ENCODE measurements at places on chromosomes 3 and 15.

- peak; percentile 87 for DNase-seq
Observed at GRCh38 chr15:63122002-63122875, 578 bp downstream of the LACTB start.

DNA sequence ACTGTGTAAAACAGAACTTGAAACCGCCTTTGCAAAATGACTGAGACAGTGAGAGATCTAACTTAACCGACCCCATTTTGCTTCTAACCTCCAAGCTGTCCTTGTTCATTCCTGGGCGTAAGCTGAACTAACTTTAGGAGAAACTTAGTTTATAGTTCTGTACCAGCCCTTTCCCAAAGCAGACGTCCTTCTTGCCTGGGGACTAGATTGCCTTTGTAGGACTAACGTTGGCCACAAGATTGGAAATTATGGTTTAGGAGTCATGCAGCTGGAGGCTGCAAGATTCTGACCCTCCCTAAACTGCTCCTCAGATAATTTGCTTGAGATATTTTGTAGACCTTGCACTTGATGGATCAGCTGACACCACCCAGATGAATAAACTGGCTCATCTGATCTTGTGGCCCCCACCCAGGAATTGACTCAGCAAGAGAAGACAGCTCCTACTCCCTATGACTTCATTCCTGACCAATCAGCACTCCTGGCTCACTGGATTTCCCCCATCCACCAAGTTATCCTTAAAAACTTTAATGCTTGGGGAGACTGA lies 219.9 kb upstream of the PROK2 start:
- no peak for DNase-seq

GRCh38 chr3:95389725-95390313 lies 1327.0 kb downstream of the NSUN3 start:
- no peak for DNase-seq

GRCh38 chr3:10137178-10137577 lies 4.4 kb upstream of the VHL start:
- no peak for DNase-seq

- no peak for DNase-seq
Observed at GRCh38 chr3:27353221-27353620, 16.0 kb downstream of the NEK10 start.

DNA sequence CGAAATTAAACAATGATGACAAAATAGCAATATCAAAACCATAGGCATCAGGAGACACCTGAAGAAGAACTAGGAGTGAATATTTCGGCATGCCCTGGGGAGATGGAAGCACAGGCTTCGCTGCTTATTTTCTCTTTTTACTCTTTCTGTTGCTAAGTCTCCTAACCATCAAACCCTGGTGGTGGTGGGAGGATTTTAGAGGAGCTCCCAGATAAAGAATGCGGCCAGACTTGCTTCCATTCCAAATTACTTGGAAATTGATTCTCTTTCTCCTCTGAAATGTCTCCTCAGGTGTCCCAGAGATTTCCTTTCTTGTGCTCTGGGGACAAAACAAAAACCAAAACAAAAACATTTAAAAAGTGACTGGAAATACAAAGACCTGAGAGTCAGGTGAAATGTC lies 243.0 kb downstream of the KBTBD8 start:
- DNase-seq: no peak

DNA sequence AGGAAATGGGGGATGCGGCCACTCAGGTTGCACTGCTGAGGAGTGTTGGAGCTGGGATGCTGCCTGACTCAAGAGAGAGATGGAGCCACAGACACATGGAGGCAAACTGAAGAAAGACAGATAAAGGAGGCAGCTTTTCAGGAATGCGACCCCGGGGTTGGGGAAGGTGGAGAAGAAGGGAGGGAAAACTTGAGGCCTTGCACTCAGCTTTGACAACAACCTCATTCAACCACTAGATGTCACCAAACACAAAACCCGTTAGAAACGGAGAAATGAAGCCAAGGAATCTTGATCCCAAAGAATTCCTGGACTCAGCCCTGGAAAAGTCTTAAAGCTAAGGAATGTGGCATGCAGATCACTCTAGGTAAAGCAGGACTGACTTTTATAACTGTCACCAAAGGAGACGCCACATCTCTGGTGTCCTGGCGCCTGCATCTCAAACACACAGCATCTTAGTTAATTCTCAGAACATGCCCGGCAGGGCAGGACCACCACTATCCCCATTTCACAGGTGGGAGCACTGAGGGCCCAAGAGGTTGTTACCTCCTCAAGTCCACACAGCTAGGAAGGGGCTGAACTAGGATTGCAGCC lies 59.6 kb upstream of the LMCD1 start:
- DNase-seq: no peak

DNA sequence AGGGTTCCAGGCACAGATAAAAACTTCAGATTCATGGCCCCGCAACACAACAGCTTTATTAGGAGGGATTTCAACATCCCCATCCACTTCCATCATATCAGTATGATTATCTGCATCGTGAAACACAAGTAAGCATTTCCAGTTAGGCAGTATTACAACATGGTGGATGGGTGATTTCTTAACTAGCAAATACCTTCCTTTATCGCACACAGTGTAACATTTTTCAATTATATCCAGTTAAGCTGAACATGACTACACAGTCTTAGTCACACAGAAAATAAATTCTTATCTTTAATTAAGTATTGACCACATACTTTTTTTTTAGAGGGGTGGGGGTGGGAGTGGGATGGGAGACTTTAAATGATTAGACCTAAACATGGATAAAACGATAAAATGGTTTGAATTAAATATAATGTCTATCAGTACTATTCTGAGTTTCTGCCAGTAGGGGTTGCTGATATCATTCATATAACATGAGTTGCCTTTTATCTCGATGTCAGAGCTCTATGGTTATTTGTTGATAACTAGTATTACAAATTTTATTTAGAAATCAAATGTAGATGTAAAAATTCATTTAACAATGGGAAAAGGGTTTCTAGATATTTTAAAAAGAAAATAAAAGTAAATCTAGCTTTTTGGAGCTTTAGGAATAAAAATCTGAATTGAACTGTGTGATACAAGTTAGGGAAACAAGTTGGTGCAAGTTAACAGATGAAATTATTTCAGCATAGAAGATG lies 146.6 kb downstream of the TBL1XR1 start:
- DNase-seq: peak; percentile 64

DNA sequence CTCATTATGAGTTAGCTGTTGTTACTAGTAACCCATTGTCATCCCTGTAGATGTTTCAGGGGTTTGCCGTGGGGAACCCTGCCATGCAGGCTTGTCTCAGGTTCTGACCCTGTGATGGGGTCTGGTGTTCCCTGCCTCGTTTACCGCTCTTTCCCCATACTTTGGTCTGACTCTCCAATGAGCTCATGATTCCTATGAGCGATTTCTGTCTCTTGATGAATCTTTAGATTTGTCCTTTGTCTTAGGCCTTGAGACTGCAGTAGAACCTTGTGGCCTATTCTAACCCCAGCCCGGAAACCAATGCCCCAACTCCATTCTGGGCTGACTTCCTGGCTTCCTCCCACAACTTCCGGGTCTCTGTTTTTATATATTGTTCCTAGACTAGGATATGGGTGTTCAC lies 11.3 kb upstream of the IQGAP1 start:
- peak; percentile 79 for DNase-seq
